Mesothelial cell of epicardium (in vitro differentiated cells): ENCODE measurements at places on chromosomes 3 and 15. TPM values are rescaled to one million over a fixed set of nuclear protein-coding genes. Genes with fewer than 3 reads are reported as not detected.

DOCK3 gene
- total RNA-seq = 21.0 to 21.6 TPM (median 21.4 TPM) in 3 replicates

PCSK6 gene
- total RNA-seq = 3.7 to 4.5 TPM (median 3.7 TPM) in 3 replicates

ITGB5 gene
- 63.3 to 71.4 TPM (median 64.7 TPM) in 3 replicates for total RNA-seq

PP2D1 gene
- not detected in 3 replicates for total RNA-seq

NR1I2 gene
- total RNA-seq = 0.07 to 0.20 TPM (median 0.11 TPM) in 3 replicates

FBXW12 gene
- 0.47 to 0.66 TPM (median 0.51 TPM) in 3 replicates for total RNA-seq

IL17RE gene
- total RNA-seq = 22.1 to 24.1 TPM (median 23.6 TPM) in 3 replicates

WDR53 gene
- total RNA-seq = 12.3 to 15.7 TPM (median 13.4 TPM) in 3 replicates

GOLGA6B gene
- 0.18 to 0.57 TPM in 2 of 3 replicates, not detected in the other for total RNA-seq

ERICH6 gene
- 0.24 to 0.68 TPM (median 0.65 TPM) in 3 replicates for total RNA-seq

LMAN1L gene
- total RNA-seq = 0.16 to 0.65 TPM (median 0.35 TPM) in 3 replicates

SLC9A9 gene
- 2.7 to 4.2 TPM (median 3.8 TPM) in 3 replicates for total RNA-seq

SNTN gene
- total RNA-seq = 0.22 to 0.23 TPM in 2 of 3 replicates, not detected in the other

MAP1A gene
- 13.7 to 13.9 TPM (median 13.7 TPM) in 3 replicates for total RNA-seq

SMCO1 gene
- total RNA-seq = not detected in 3 replicates

FBXO40 gene
- total RNA-seq = not detected in 3 replicates

PATL2 gene
- 0.66 to 1.3 TPM (median 1.1 TPM) in 3 replicates for total RNA-seq

ZBED2 gene
- not detected in 3 replicates for total RNA-seq

EID1 gene
- 135 to 146 TPM (median 139 TPM) in 3 replicates for total RNA-seq

NR2C2 gene
- total RNA-seq = 70.0 to 74.1 TPM (median 70.1 TPM) in 3 replicates

FANCD2OS gene
- not detected in 3 replicates for total RNA-seq

SPTSSB gene
- 0.68 to 1.7 TPM (median 0.74 TPM) in 3 replicates for total RNA-seq

IMPG2 gene
- 0.59 to 0.69 TPM (median 0.69 TPM) in 3 replicates for total RNA-seq

TSC22D2 gene
- total RNA-seq = 68.7 to 73.2 TPM (median 71.2 TPM) in 3 replicates

NR2E3 gene
- 1.1 to 2.0 TPM (median 1.2 TPM) in 3 replicates for total RNA-seq

SERPINI2 gene
- not detected in 3 replicates for total RNA-seq

FBXL22 gene
- total RNA-seq = 0.20 to 0.63 TPM (median 0.55 TPM) in 3 replicates

TMEM207 gene
- not detected in 3 replicates for total RNA-seq

GATM gene
- 7.0 to 9.2 TPM (median 7.3 TPM) in 3 replicates for total RNA-seq

SERPINI1 gene
- total RNA-seq = 5.2 to 6.1 TPM (median 5.8 TPM) in 3 replicates

GRM2 gene
- 0.66 to 1.0 TPM (median 0.98 TPM) in 3 replicates for total RNA-seq

PLA2G4E gene
- not detected in 3 replicates for total RNA-seq

GOLGA8O gene
- 2.9 to 5.5 TPM (median 3.9 TPM) in 3 replicates for total RNA-seq

VPS8 gene
- total RNA-seq = 67.5 to 82.4 TPM (median 73.3 TPM) in 3 replicates

ANKRD63 gene
- total RNA-seq = 0.31 to 0.59 TPM (median 0.44 TPM) in 3 replicates

CD200 gene
- total RNA-seq = 25.7 to 26.6 TPM (median 25.9 TPM) in 3 replicates

RASL12 gene
- 11.7 to 14.0 TPM (median 12.0 TPM) in 3 replicates for total RNA-seq

ADIPOQ gene
- not detected in 3 replicates for total RNA-seq

FEZF2 gene
- total RNA-seq = not detected in 3 replicates

TNFSF10 gene
- 1.2 to 2.3 TPM (median 1.7 TPM) in 3 replicates for total RNA-seq

RHOV gene
- total RNA-seq = 3.4 to 4.4 TPM (median 3.4 TPM) in 3 replicates

CLDN1 gene
- total RNA-seq = 11.4 to 12.8 TPM (median 11.4 TPM) in 3 replicates

SCAANT1 gene
- not detected in 3 replicates for total RNA-seq

EFHB gene
- total RNA-seq = 1.0 to 2.7 TPM (median 1.1 TPM) in 3 replicates

PLA2G4F gene
- 0.91 to 1.5 TPM (median 1.5 TPM) in 3 replicates for total RNA-seq

UPK1B gene
- total RNA-seq = 0.22 to 0.47 TPM in 2 of 3 replicates, not detected in the other

SLC9C1 gene
- 0.69 to 1.6 TPM (median 0.69 TPM) in 3 replicates for total RNA-seq

BMF gene
- 90.3 to 98.9 TPM (median 97.0 TPM) in 3 replicates for total RNA-seq

IL12A gene
- total RNA-seq = not detected in 3 replicates

KLHL6 gene
- total RNA-seq = 0.05 to 0.16 TPM (median 0.07 TPM) in 3 replicates

IGF2BP2 gene
- total RNA-seq = 191 to 201 TPM (median 191 TPM) in 3 replicates

SCAMP5 gene
- 23.5 to 30.5 TPM (median 28.4 TPM) in 3 replicates for total RNA-seq

CCDC80 gene
- 126 to 134 TPM (median 133 TPM) in 3 replicates for total RNA-seq

PEX5L gene
- 0.04 to 0.32 TPM (median 0.20 TPM) in 3 replicates for total RNA-seq

TPRG1 gene
- total RNA-seq = 1.9 to 3.3 TPM (median 2.4 TPM) in 3 replicates

LRRC31 gene
- not detected in 3 replicates for total RNA-seq

MORC1 gene
- total RNA-seq = 0.13 to 0.18 TPM in 2 of 3 replicates, not detected in the other

ZMYND10 gene
- total RNA-seq = 0.54 to 1.00 TPM (median 0.83 TPM) in 3 replicates

GPR27 gene
- 13.4 to 16.1 TPM (median 14.2 TPM) in 3 replicates for total RNA-seq
